CD8-positive, alpha-beta memory T cell (primary cell): ENCODE measurements at places on chromosomes 12 and 14. TPM values are rescaled to one million over a fixed set of nuclear protein-coding genes. Genes with fewer than 3 reads are reported as not detected.

- DNase-seq = no peak
- peaks cover 18% of the 10 kb centered on the region for H3K4me1 ChIP-seq
- no peak overlapping the region for H3K4me3 ChIP-seq
- H3K27me3 ChIP-seq = no peaks in the 10 kb centered on the region
- no peaks in the 10 kb centered on the region for H3K36me3 ChIP-seq
- H3K27ac ChIP-seq = no peak overlapping the region
These were observed 1.5 kb downstream of the RILPL1 start for GRCh38 chr12:123532019-123532418.

GRCh38 chr12:125455556-125455955 is 390.3 kb downstream of the AACS start:
- no peak overlapping the region for H3K27ac ChIP-seq
- no peak overlapping the region for H3K4me3 ChIP-seq
- no peak for DNase-seq
- H3K36me3 ChIP-seq = no peaks in the 10 kb centered on the region
- no peaks in the 10 kb centered on the region for H3K4me1 ChIP-seq

- peaks cover 11% of the 10 kb centered on the region for H3K4me1 ChIP-seq
- peak; percentile 76 for DNase-seq
- H3K27me3 ChIP-seq = peaks cover 6% of the 10 kb centered on the region
- H3K4me3 ChIP-seq = peak overlapping the region; percentile 79
These were observed 90.6 kb downstream of the PAPOLA start for GRCh38 chr14:96592591-96593386.

DNA sequence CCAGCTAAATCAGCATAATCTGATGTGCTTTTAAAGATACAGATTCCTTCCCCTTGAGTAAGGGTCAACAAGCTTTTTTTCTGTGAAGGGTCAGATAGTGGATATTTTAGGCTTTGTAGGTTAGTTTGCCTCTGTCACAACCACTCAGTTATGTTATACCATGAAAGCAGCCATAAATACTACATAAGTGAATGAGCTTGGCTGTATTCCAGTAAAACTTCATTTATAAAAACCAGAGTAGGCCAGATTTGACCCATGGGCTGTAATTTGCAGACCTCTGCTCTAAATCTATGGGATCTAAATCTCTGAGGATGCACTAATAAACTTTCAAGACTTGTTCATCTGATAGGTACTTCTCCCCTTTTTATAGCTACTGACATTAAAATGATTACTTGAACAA is 47.7 kb downstream of the LEMD3 start:
- no peaks in the 10 kb centered on the region for H3K27me3 ChIP-seq
- H3K4me3 ChIP-seq = no peak overlapping the region
- no peak for DNase-seq
- H3K36me3 ChIP-seq = peaks cover 8% of the 10 kb centered on the region
- H3K27ac ChIP-seq = no peak overlapping the region

Gene PIK3C2G
- not detected for total RNA-seq

DNA sequence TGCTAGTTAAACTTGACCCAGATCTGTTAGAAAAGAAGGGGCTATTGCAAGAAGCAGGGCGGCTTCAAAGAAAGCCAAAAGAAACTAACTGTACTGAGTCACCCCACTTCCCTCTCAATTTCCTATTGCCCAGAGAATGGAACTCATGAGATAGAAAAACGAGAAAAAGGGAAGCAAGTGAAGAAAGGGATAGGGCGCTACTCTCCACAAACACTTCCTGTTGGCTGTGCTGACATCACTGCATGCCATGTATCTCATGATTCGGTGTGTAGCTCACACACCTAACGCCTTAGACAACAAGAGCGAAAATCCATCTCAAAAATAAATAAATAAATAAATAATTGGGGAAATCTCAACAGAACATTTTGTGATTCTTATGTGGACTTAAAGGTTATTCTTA is 13.0 kb upstream of the P2RX4 start:
- no peaks in the 10 kb centered on the region for H3K4me1 ChIP-seq
- DNase-seq = no peak
- H3K4me3 ChIP-seq = no peak overlapping the region

- DNase-seq = no peak
- no peaks in the 10 kb centered on the region for H3K4me1 ChIP-seq
- no peak overlapping the region for H3K4me3 ChIP-seq
- H3K36me3 ChIP-seq = no peaks in the 10 kb centered on the region
- H3K27ac ChIP-seq = no peak overlapping the region
- H3K27me3 ChIP-seq = no peaks in the 10 kb centered on the region
These were observed 12.6 kb upstream of the OR10P1 start for GRCh38 chr12:55624056-55624455.

DNA sequence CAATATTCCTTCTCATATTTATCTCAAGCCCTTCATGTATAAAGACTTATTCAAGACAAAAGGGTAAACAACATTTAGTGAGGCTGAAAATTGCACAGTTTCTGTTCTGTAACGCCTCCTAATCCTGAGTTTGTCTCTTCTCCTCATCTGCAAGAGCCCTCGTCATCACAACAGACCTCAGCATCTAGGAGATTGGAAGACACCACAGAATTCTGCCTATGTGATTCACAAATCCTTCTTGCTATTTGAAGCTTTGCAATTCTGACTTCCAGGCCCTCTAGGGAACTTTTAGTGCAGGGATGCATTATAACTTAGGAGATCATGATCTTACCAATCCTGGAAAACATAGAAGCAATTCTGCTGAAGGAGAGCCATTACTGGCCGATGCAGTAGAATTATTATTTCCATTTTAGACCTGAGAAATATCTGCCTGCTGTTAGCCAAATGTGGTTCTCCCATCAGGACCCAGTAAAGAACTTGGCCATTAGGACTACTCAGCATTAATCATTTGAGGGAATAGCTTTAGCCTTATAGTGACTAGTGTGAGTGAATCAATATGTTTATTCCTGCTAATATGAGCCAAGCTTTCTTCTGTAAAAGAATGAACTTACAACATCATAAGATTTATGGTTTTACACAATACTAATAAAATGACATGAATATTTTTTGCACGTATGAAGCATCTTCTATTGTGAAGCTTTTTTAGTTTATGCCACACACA is 119.5 kb downstream of the ANO4 start:
- no peaks in the 10 kb centered on the region for H3K36me3 ChIP-seq
- no peak overlapping the region for H3K27ac ChIP-seq
- no peaks in the 10 kb centered on the region for H3K27me3 ChIP-seq
- no peak for DNase-seq
- no peaks in the 10 kb centered on the region for H3K4me1 ChIP-seq

Gene PLEKHD1
- total RNA-seq = not detected

- H3K27ac ChIP-seq = no peak overlapping the region
- H3K4me3 ChIP-seq = no peak overlapping the region
- H3K4me1 ChIP-seq = no peaks in the 10 kb centered on the region
- no peaks in the 10 kb centered on the region for H3K27me3 ChIP-seq
- DNase-seq = no peak
These were observed 83.4 kb downstream of the ADCK1 start for GRCh38 chr14:77883131-77883846.

DNA sequence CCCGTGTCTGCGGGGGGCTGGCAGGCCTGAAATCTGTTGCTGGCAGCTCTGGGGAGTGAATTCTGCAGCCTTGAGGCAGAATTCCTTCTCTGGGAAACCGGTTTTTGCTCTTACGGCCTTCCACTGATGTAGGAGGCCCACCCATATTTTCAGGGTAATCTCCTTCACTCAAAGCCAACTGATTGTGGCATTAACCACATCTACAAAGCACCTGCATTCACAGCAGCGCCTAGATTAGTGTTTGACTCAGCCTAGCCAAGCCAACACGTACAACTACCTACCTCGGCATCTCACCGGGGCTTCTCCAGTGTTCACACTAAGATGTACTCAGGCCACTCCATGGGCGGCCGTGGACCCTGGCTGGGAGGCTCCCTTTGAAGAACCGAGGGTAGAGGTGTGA is 15.8 kb downstream of the C12orf43 start:
- no peak overlapping the region for H3K4me3 ChIP-seq
- DNase-seq = no peak
- no peaks in the 10 kb centered on the region for H3K27me3 ChIP-seq
- H3K36me3 ChIP-seq = no peaks in the 10 kb centered on the region
- H3K4me1 ChIP-seq = no peaks in the 10 kb centered on the region
